Stimulated activated CD8-positive, alpha-beta memory T cell treated with anti-CD3 and anti-CD28 coated beads, Interleukin-4, amount 100 ng/mL, for 1 hour (primary cell): ENCODE measurements at places on chromosomes 2 and 18.

DNA sequence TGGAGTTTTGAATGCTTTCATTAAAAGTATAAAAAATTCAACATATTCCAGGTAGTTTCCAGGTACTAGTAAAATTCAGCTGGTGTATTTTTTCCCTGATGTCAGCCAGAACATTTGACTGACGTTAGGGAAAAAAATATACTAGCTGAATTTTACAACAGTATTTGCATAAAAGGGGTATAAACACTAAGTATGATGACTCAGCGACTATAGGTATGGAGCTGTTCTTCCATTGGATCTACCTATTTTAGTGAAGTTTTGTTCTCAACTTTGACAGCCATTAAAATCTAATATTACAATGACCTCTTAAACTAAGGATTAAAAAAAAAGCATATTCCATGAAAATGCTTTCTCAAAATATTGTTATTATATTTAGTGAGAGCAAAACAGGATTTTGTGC, 155.9 kb downstream of the FSHR start:
- no peak for DNase-seq

GRCh38 chr2:129754421-129754820, 225.0 kb upstream of the RAB6C start:
- no peak for DNase-seq

- no peak for DNase-seq
Measured at GRCh38 chr2:69299772-69300516, 87.1 kb downstream of the GFPT1 start.

DNA sequence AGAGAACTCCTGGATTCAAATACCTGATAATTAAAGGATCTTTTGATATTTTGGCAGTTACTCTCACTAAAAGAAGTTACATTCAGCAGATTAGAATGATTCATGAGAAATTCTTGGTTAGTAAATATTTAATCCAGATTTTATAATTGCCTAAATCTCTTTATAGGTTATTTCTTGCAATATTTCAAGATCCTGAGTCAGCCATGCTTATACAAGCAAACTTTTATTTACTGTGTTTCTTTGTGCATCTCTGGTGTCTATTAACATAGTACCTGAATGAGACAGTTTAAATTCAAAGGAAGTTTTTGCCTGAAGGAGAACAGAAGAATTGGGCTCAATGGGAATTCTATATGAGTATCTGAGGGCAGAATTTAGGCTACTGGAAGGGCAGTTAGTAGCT, 249.3 kb downstream of the ERBB4 start:
- no peak for DNase-seq

DNA sequence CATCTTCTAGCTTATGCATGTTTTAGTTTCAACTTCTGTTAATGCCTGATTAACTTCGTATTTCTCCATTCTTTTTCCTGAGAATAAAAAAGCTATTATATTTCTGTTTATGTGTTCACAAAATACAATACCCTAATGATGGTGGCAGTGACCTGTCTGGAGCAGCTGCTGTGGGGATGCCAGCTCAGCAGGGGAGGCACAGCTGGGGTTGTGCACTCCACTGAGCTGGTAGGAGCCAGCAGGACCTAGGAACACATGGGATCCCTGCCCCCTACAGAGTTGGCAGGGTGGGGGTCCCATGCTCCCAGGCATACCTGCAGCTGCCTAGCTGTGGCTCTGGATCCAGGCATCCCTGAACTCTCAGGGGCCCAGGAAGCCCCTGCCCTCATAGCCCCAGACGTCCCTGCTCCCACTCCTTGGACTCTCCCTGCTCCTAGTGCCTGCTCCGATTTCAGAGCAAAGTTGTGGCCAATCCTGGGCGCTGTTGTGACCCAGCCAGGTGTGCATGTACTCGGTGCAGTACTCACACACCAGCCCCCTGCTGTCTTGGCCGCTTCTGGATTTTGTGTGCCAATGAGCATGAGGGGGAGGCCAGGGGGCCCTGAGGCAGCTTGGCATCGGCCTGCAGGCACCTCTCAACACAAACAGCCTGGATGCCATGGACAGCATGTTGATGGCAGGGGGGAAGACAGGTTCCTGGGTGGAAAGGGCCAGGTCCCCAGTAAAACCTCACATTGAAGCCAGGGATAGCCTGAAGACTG, 546.0 kb downstream of the ZNF804A start:
- no peak for DNase-seq
